ENCODE measurements at places on chromosomes 2 and 18.

DNA sequence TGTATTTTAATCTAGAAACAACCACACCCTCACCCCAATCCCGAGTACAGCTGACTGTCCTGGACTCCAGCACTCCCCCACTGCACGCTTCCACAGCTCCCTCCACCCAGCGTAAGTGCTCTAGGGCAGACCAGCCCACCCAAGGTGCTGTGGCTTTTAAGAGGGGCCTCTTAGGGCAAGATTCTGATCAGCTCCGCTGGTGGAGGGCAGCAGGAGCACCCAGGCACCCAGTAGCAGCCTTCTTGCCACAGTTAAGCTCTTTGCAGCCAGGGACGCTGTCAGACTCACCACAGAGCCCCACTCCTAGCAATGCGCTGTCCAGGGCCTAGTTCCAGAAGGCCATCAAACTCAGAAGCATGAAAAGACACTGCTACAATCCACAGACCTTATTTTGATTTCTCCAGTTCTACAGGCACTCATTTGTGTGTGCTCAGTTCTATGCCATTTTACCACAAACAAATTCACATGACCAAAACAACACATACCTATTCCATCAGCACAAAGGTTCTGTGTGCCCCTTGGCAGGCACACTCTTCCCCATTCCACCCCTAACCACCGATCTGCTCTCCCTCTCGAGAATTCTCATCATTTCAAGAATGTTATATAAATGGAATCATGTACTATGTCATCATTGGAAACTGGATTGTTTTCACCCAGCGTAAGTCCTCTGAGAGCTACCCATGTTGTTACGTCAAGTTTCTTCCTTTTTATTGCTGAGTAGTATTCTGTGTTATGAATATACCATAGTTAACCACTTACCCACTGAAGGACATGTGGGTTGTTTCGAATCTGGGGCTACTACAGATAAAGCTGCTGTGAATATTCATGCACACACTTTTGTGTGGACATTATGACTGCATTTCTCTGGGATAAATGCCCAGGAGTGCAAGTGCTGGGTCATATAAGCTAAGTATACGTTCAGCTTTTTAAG, 40.4 kb downstream of the PTPN2 start:
- peak; percentile 27 for DNase-seq

DNA sequence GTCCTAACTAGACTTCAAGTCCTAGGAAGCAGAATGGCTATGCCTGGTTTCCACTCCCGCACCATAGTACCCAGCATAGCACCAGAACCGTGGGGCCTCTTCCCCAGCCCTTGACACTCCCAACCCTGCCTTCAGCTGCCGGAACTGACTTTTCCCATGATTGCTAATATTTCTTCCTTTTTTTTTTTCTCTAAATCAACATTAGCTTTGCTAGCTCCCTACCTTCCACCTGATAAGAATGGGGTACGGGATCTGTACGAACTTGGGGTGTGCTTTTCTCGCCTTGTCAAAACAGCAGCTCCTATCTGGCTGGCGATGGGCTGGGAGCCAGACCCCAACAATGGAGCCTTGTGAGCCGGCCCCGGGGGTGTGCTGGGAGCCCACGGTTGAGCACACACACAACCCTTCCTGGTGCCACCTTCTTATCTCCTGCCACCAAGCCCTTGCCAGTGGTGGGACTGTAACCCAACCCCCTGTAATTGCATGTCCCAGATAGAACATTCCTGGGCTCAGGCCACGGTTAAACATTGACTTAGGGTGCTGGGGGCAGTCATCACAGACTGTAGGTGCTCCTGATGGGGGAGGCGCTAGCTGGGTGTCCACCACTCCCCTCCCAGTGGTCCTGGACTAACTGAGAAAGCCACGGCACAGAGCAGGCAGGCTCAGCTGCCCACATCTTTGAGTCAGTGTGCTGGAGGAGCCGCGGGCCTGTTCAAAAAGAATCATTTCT, 213.0 kb upstream of the HAAO start:
- no peak for DNase-seq

- no peak for DNase-seq
These were observed 15.5 kb downstream of the MAP3K20 start for GRCh38 chr2:173090973-173091660.

DNA sequence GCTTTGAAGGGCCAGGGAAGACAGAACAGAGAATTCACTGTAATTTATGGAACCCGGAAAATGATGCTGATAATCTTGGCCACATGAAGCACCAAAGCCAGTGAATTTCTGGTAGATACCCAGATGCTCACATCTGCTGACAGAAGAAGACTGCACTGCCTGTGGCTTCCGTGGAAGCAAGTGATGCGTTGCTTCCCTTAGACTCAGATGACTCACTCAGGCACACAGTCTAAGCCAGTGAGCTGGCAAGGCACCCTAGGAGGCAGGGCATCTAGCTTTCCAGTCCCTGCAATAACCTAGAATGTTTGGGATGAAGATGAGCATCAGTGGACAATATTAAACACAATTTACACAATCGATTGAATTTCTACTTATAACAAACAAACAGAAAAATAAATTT, 284.7 kb downstream of the CMPK2 start:
- peak; percentile 53 for DNase-seq

DNA sequence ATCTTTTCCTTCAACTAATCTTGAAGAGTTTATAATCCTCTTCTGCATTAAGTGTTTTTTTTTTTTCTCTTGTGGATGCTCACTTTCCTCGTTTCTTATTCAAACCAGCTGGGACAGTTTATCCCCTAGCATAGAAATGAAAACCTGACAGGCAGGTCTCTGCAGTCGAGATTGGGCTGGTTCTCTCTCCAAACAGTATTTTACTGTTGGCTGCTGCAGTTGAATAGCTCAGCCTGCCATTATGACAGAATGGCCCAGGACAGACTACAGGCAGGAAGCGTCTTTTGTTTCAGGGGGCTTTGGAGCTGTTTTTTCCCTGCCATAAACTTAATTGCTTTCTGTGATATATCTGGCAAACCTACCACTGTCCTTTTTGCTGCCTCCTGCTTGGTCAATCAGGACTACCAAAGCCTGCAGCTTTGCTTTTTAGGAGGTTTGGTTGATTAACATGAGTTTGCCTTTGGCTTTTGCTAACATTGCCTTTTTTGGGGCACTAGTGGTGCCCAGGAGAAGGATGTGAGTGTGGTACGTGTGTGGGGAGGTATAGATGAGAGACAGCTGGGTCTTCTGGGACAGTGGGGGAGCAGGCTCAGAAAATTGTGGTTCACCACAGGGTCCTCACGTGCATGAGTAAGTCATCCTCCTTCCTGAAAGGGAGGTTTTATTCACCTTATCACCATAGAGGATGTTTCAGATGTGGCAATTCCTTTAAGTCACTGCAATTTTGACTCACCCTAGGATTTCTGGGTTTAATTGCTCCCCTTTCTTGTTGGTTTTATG, 128.7 kb downstream of the LYPD6B start:
- no peak for DNase-seq

DNA sequence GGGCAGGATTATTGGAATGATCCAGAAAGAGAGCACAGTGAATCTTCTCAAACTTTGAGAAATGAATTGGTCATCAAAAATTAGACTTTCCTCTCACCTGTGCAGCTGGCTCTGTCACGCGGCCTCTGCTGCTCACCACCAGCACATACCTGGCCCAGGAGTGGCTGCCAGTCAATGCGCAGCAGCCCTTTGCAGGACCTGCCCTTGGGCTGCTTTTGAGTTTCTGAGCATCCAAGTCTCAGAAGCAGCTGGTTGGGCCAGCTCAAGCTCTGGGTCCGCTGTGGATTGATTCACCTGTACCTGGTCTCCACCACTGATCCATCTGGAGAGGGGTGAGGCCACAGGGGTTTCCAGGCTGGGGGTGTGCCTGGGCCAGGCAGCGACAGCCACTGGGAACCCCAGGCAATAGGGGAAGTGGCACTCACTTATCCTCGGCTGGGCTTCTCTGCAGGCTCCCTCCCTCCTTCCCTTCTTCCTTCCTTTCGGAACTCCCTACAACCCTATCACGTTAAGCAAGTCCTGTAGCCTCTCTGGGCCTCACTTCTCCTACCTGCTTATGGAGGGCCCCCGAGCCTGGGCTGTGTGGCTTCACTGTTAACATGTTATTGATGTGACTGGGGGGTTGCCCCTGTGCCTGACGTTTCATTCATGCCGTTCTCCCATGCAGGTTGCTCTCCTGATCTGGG, 48.1 kb downstream of the SH3BP4 start:
- DNase-seq = no peak

GRCh38 chr2:39786761-39787522, 7.9 kb upstream of the THUMPD2 start:
- no peak for DNase-seq

DNA sequence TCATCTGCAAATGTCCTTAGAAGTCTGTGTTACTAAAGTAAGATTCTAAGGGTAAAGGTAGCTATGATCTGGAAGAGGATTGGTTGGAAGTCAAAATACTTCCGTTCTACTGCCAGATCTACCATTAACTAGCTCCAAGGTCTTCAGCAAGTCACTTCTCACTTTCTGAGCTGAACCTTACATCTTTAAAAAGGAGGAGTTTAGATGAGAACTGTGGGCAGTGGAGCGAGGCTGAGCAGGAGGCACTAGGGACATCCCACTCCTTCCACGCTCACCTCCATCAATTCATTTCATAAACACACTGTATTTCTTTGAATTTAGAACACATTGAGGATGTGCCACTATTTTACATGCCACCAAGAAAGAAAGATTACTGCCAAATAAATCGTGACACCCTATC, 143.0 kb downstream of the ABCA12 start:
- no peak for DNase-seq

DNA sequence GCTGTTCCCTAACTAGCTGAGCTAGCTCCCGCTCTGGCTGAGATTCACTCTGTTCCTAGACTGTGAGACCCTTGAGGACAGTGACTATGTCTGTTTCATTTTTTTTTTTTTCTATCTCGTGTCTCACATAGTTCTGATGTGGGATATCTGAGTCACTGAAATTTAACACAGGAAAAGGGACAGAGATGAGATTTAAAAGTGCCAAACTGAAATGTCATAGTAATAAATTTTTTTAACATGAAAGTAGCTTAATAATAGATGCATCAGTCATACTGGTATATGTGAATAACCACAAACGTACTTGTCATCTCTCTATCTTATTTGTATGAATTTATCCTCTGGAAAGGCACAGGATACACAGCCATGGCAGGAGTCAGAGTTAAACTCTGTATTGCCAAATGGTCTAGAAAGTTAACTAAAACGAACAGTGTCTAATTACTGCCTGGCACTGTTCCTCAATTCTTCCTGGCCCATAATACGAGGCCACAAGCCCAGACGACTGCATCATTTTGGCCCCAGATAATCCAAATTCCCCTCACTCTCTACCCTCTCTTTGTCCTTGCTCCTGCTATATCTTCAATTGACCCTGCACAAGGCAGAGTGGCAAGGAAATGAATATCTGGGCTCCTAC, 87.5 kb downstream of the SATB2 start:
- DNase-seq = peak; percentile 26

DNA sequence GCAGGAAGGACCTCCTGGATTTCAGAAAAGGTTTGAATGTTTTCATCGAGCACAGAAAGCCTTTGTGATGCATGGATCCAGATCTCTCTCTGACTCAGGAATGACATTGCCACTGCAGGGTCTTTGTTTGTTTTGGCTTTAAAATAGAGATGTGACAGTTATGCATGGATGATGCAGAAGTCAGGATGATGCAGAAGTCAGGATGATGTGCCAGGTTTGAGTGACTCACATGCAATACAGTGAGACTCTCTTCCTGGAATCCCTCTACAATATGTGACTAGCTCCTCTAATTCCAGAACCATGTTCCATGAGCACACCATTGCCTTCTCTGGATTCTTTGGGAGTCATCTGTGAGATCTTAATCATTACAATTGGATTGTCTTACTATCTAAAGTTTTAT, 177.9 kb upstream of the RAB6C start:
- peak; percentile 61 for DNase-seq

GRCh38 chr2:187581125-187581896, 27.1 kb upstream of the TFPI start:
- DNase-seq = peak; percentile 71

- DNase-seq = no peak
These were observed 60.5 kb downstream of the NCAPH start for GRCh38 chr2:96396095-96396494.

- peak; percentile 93 for DNase-seq
These were observed 1.7 kb upstream of the FOSL2 start for GRCh38 chr2:28390746-28391563.

- no peak for DNase-seq
These were observed 120.4 kb upstream of the KLF7 start for GRCh38 chr2:207286106-207286505.

DNA sequence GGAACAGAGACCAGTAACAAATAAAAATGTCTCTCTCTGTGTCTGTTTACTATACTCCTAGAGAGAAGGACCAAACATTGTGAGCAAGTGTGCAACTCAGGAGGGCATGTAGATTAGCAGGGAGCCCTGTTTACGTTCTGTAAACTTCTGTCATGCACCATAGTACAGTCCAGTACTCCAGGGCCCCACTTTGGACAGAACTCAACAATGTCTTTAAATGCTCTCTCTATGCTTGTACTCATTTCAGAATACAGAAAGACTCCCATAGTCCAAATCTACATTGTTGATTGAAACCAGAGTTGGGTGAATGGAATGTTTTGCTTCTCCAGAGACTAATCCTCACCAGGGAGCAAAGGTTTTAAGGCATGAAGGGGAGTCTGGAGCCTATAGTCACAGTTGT, 934.8 kb downstream of the NRXN1 start:
- DNase-seq = no peak

DNA sequence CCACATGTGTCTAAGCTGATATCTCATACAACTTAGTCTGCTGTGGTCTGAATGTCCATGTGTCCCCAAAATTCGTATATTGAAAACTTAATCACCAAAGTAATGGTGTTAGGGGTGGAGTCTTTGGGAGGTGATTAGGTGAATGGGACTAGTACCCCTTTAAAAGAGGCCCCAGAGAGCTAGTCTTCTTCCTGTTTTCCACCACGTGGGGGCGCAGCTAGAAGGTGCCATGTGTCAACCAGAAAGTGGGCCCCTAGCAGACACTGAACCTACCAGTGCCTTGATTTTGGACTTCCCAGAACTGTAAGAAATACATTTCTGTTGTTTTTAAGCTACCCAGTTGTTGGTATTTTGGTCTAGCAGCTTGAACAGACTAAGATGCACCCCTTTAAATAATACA, 86.6 kb downstream of the ASB1 start:
- peak; percentile 56 for DNase-seq
